Renal cortex interstitium (tissue), 15 donors: ENCODE measurements at places on chromosomes 13 and 19.

- no peak for DNase-seq
Measured at GRCh38 chr19:15265850-15266248, 33.6 kb upstream of the EPHX3 start.

GRCh38 chr13:98809345-98809777 is 56.9 kb upstream of the SLC15A1 start:
- no peak for DNase-seq

DNA sequence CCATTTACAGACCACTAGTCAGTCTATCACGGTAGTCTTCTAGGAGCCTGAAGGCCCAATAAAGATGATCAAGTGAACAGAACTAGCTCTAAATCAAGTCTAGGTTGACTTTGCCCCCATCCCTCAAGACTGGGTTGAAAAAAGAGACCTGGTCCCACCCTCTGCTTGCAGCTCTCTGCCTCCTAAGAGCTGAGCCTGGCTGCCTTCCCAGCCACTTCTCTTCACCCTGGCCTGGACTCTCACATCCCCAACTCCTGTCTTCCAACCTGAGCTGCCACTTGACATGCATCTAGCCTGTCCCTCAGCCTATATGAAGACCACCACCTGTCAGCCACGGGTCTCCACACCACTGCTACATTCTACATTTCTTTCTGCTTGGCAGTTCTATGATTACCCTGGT is 99.6 kb downstream of the FOXO1 start:
- DNase-seq: no peak

DNA sequence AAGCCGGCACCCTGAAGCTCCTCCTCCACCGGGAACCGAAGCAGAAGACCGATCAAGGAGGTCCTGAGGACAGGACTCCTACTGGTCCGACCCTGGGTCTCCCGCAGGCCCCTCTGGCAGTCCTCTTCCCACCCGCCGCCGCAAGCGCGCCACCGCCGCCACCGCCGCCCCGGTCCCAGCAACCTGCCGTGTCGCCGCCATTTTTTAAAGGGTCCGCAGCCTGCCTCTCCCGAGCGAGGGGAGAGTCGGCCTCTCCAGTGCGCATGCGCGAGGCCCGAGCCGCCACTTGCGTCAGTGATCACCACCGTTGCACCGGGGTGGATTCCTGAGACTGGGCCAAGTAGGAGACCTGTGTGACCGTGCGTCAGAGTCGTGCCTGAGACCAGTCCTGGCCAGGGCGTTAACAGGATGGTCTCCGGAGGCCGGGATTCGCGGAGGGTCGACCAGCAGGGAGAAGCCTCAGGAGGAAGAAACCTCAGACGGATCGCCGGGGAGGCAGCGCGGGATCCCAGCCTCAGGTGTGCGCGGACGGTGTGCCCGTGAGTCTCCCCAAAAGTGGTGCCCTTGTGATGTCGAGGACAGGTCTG is 51.6 kb downstream of the ZNF146 start:
- no peak for DNase-seq

DNA sequence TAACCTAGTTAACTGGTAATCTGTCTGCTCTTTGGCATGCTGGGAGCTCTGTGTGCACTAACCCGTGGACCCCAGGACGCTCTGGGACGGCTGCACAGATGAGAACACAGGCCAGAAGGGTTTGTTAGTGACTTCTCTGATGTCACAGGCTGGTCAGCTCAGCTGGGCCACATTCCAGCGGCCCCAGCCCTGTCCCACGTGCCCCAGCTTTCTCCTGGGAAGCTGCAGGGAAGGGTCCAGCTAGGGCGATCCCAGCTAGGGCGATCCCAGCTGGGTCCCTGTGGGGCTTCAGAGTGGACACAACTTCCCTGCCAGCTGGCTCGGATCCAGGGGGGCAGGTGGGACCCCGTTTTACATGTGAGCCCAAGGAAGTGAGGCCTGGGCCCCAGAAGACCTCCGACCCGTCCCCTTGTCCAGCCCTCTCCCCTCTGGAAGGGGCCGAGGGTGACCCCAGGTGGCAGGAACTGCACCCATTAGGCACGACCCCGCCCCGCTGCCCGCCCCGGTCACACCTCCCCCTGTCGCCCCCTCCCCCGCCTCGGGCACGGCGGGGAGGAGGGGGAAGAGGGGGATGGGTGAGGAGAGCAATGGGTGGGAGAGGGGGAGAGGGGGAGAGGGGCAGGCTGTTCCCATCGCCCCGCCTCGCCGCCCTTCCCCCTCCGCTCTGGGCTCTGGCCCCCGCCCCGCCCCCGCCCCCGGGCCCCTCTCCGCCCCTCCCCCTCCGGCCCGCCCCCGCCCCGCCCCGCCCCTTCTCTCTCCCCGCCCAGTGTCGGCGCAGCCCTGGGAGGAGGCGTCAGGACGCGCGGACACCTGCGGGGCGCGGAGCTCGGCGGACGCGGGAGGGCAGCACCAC is 75.2 kb upstream of the MCF2L start:
- no peak for DNase-seq

DNA sequence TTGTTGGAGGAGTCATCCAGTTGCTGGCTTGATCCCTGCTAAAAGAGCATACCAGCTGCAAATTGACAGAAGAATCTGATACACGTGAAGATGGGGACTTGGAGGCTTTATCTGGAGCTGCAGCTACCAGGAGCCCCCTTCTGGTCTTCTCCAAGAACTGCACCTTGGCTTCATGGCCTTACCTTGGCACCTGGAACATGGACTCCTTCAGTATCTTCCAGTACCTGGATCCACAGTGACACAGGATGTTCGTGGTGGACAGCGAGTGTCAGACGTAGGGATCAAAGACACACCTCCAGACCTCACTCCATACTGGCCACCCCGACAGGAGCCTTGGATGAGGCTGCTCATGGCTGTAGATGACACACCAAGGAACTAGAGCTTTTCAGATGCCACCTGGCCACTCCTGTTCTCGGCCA is 9.9 kb upstream of the ACSBG2 start:
- no peak for DNase-seq

GRCh38 chr13:91123456-91124127 is 223.9 kb upstream of the MIR17HG start:
- no peak for DNase-seq

DNA sequence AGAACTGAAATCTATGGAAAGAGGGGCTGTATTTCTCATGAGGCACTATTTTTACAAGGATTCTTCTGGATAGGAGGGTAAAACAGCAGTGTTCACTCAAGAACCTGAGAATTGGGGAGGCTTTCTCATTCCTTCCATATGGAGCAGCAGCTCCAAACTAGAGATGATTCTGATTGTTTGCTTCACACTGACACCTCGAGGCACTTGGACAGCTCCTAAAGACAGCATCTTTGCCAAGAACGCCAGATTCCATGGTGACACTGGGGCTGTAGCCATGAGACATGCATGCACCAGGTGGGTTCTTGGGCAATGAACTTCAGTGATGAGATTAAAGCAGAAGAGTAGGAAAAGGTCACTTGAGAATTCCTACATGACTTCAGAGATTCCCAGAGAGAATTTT is 361.5 kb upstream of the HTR2A start:
- no peak for DNase-seq

DNA sequence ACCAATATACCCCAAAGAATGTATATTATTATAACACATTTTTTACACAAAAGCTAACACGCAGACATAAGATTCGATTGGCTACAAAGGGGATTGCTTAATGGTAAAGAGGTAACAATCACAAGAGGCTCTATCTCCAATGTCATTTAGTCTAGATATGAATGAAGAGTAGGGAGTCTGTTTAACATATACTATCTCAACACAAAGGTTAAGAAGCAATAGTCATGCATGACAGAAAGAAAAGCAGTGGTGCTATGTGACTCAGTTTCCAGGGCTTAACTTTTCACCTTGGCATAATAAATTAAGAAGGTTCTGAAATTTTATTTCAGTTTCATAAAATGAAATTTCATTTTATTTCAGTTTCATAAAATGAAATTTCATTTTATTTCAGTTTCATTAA is 33.3 kb downstream of the UFM1 start:
- DNase-seq: no peak

DNA sequence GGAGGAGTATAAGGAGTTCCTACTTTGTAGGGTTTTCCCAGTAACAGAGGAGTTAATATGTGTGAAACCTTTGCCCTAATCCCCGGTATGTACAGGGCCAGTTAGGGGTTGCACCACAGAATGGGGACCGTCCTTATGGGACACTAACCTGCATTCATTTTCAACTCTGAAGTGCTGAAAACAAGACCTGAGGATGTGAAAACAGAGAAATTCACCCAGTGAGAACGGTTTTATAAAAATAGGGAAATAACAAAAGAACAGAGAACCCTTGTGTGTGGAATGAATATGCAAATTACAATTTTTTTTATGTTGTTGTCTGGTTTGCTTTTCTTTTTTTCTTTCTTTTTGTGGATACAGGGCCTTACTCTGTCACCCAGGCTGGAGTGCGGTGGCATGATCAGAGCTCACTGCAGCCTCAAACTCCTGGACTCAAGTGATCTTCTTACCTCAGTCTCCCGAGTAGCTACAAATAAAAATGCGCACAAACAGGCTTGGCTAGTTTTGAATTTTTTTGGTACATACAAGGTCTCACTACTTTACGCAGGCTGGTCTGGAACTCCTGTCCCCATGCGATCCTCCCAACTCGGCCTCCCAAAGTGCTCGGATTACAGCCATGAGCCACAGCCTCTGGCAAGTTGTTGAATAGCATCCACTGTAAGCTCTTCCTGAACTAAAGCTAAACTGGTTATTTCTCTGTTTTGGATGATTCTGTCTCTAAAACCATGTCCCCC is 10.6 kb downstream of the CLC start:
- DNase-seq: no peak

DNA sequence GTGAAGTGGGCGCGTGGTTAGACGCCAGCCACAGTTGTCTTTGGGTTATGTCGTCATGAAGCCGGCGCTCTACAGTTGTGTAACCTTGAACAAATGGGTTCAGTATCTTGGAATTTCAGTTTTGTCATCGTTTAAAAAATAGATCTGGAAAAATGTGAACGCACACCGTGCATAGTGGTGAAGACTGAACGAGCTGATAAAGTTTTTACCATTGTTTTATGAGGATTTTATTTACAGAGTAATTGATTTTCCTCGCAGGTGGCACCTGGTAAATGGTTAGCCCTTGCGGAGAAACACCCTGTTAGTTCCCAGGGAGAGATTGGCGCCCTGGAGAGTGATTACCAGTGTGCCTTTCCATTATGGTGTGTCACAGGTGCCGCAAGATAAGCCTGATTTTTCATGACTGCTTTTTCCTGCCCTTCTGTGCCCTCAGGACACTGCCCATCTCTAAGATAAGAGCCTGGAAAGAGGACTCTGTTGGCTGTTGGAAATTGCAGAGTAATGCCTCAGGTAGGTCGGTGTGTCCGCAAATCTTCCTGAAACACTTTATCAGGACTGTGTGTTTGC is 577 bp downstream of the ZNF181 start:
- DNase-seq: peak; percentile 55

DNA sequence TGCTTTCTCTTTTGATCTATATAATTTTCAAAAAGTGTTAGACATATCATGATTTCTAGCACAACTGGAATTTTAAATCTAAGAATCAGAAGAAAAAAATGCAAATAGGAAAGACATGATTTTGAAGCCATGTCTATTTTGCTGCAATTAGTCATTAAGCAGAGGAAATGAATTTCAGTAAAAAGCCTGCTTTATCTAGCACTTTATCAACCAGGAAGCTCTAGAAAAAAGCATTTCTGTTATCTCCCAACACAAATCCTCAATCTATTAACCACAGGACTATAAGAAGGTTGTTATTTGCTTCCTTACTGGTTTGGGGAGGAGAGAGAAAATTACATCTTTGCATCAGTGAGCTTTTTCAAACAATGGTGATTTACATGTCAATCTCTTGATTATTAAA is 716.7 kb downstream of the DIAPH3 start:
- no peak for DNase-seq

DNA sequence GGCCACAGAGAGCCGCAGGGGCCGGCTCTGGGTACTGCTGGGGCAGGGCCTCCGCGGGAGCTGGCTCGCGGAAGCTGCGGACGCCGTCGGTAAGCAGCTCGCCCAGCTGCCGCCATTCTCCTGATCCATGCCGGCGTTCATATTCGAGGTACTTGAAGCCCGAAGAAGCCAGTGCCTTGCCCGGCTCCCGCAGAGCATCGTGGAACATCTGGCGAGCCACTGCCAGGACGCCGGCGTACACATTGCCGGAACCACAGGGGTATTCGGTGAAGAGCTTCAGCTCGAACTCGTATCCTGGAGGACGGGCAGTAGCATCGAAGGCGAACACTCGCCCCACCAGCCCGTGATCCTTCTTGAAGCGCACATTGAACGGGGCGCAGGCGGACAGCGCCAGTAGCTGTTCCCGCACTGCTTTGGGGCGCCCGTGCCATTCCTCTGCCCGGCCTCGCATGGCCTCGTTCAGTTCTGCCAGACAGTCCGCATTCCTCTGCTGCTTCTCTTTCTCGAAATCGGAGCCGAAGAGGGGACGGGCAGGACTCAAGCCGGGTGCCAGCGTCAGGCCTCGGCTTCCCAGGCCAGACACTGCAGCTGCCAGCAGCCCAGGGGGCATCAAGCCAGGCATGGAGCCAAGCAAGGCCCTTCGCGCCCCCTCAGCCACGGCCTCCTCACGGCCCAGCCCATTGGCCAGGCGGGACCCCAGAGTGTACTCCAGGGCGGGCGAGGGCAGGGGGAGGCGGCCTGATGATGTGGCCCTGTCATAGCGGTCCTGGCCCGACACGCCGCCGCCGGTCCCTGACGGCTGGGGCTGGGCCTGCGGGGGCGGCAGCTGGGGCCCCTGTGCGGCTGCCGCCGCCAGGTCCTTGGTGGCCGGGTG is 1.0 kb downstream of the IRF2BP1 start:
- no peak for DNase-seq

GRCh38 chr19:6198896-6199239 is 63.4 kb downstream of the ACSBG2 start:
- DNase-seq: no peak

- no peak for DNase-seq
Measured at GRCh38 chr19:525029-525428, 6.5 kb upstream of the CDC34 start.

GRCh38 chr19:43524922-43525835 is 1.8 kb downstream of the ETHE1 start:
- DNase-seq: no peak

GRCh38 chr19:995051-995827 is 5.0 kb upstream of the GRIN3B start:
- no peak for DNase-seq

- no peak for DNase-seq
Measured at GRCh38 chr19:40752257-40752781, 1.3 kb downstream of the SNRPA start.

DNA sequence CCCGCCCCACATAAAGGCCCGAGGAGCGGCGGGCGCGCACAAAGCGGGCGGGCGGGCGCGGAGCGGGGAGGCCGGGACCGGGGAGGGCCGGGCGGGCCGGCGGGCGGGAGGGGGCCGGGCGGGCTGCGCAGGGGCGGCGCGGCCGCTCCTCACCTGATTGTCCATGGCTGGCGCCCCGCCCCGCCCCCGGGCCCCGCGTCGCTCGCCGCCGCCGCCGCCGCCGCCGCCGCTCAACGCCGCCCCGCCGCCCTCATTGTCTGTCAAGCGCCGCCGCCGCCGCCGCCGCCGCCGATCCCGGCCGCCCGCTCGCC is 200 bp downstream of the MLLT1 start:
- no peak for DNase-seq

GRCh38 chr13:50153876-50154275 is 138.6 kb downstream of the KCNRG start:
- no peak for DNase-seq
